ENCODE measurements at places on chromosomes 7 and 10.

DNA sequence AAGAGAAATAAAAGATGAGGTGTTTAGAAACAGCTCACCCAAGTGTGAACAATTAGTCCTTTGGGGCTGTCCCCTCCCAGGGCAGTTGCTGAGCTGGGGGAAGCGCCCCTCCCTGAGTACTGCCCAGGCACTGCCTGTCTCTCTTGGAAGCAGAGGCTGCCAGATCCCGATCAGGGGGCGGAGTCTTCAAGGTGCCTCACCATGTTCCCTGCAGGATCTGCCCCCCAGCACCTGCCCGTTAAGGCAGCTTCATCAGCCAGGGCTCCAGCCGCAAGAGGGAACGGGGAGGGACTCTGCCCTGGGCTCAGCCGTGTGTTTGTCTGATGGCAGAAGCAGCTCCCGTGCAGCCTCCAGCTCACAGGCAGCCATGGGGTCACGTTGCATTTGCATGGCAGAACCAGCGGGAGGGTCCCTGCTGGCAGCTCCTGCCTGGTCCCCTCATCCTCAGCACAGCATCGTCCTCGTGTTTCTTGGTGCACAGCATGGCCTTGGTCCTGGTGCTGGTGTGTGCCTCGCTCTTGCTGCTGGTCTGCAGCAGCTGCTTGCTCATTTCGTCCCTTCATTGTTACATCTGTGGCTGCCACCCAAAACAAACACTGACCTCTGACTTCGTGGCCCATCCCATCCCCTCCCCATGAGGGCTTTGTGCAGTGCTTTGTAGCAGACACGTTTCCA is 10.7 kb upstream of the DPYSL4 start:
- no peak for DNase-seq

DNA sequence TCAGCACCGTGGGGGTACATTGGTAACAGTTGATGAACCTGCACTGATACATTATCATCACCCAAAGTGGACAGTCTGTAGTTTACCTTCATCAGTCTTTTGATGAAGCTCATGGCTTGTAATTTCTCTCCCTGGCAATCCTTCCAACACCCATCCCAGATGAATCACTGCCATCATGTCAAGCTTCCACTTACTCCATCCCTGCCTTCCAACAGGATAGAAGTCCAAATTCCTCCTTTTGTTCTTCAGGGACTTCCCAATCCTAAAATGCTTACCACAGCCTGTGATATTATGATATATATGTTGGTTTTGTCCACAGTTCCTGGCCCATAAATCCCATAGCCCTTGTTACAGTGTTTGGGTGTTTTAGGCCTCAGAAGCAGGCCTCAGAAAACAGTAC is 16.1 kb downstream of the SNX10 start:
- DNase-seq: no peak

GRCh38 chr7:155303039-155303593 is 5.4 kb downstream of the INSIG1 start:
- no peak for DNase-seq

DNA sequence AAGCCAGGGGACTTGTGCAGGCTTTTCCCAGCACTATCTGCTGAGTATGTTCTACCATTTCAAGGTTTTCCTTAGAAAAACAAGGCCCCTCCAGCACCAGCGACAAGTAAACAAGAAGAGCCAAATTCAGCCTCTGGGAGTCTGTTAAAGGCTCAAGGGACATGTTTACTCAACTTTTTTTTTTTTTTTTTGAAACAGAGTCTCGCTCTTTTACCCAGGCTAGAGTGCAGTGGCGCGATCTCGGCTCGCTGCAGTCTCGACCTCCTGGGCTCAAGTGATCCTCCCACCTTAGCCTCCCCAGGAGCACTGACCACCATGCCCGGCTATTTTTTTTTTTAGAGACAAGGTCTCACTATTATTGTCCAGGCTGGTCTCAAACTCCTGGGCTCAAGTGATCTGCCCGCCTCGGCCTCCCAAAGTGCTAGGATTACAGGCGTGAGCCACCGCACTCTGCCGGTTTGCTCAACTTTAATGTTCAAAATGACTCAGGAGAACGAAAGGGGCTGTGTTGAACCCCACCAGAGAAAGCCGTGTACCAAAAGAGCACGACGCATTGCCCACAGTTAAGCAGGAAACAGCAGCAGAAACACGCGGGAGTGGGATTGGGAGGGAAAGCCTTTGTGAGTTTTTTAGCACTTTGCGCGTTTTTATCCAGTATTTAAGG is 772 bp downstream of the PRDX3 start:
- DNase-seq: no peak

- no peak for DNase-seq
Measured at GRCh38 chr10:130728531-130729215, 582.8 kb downstream of the TCERG1L start.
